ENCODE measurements at places on chromosomes 7 and 10.

DNA sequence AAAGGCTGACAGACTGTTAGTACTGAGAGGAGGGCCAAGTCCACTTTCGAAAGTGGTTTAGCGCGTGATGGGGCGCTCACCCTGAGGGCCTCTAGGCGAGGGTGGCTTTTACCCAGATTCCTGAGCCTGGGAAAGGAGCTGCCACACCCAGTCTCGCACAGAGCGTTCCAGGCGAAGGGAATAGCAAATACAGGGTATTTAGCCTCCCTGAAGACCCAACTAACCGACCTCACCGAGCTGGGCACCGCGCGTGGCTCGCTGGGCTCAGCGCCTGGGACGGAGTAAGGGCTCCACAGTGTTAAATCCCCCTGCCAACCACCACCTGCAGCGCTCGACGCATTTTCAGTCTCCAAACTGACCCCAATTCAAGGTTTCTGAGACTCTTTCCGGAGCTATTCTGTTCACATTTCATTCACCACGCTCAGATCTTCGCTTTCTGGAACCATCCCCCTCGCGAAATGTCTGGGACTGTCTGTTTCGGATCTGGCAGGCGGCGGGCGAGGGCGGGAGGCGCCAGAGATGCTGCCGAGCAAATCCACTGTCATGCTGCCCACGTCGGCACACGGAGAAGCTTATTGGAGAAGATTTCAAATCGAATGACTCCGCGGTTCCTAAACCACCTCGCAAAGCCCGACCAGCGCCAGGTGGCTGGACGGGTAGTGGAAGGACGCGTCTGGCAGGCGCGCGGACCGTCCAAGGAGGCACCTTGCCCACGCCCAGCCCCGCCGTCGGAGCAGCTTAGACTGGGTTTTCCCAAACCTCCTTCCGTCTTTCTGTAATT is 1.4 kb upstream of the OSBPL3 start:
- no peak for DNase-seq

- DNase-seq, result no peak
Observed at GRCh38 chr7:55431898-55432297, 66.8 kb downstream of the LANCL2 start.

GRCh38 chr10:24552346-24553016 is 171.2 kb downstream of the ARHGAP21 start:
- DNase-seq, result no peak

DNA sequence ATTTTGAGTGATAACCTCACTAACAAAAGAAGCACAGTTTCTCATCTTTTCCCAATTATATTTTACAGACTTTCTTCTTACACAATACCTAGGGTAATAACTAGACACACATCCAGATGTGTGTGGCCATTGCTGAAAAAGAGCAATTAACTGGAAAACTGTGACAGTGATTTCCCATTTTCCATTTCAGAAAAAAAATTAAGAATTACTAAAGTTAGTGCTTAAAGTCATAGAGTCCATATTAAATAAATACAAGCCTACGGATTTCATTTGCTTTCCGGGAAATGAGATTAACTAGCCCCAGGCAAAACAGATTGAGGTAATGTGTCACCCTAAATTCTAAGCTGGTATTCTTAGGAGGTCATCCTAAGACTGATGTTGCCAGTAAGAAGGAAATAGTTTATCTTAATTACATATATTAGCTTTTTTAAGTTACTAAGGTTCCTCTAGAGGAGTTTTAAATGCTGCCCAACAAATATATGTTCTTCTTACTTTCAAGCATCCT is 10.2 kb upstream of the MACC1 start:
- DNase-seq, result no peak

DNA sequence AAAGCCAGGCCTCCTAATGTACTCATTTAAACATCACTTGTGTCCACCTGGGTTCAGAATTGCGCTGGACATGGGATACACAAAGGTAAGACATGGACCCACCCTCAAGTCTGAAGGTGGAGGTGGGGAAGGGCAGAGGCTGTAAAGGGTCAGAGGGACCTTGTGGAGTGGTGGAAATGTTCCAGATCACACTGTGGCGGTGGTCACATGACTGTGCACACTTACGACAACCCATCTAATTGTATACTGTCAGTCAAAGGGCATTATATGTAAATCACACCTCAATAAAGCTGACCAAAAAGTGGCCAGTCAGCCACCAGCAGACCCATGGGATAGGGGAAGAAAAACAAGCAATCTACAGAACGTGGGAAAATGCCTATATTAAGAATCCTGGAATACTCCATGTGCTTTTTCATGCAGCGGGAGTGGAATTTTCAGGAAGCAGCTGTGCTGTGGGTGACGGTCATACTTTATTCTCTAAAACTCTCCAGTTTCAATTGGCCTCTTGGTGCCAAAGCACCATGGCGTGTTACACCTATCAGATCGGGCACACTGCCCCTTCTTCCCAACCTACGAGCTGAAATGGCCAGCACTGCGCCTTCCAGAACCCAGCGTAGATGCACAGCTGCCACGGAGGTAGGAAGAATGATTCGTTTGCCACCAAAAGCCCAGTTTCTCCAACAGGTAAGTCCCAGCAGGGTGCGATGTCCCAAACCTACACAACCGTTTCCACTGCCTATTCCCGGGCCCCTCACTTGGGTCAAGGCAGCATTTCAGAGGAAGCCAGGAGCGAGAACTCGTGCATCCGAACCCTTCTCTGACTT is 69.8 kb downstream of the PRKAG2 start:
- no peak for DNase-seq

- no peak for DNase-seq
Observed at GRCh38 chr7:79149831-79150230, 303.6 kb downstream of the MAGI2 start.

GRCh38 chr10:12067336-12067735 is 1.4 kb upstream of the DHTKD1 start:
- DNase-seq, result no peak

- DNase-seq, result no peak
Observed at GRCh38 chr7:124276005-124276622, 243.2 kb upstream of the TMEM229A start.

DNA sequence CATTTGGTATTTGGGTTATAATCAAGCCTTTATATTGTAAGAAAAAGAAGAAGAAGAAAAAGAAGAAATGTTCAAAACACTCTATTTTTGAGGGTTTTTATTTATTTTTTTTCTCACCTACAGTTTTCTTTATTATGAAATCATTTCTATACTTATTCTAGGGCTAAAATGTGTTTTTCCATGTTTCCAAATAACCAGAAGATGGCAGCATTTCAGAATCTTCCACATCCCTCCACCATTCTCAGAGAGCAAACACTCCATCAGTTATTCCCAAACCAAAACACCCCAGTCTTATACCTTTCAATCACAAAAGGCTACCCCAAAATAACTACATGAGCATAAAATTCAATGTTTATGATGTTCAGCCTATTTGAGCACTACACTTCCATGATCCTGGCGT is 38.7 kb upstream of the PPP1R17 start:
- DNase-seq, result no peak

All from right renal cortex interstitium (tissue), 3 donors.